Activated CD4-positive, alpha-beta T cell treated with anti-CD3 and anti-CD28 coated beads, Interleukin-2, amount 50 U/mL, for 16 hours (primary cell): ENCODE measurements at places on chromosomes 12 and 14.

DNA sequence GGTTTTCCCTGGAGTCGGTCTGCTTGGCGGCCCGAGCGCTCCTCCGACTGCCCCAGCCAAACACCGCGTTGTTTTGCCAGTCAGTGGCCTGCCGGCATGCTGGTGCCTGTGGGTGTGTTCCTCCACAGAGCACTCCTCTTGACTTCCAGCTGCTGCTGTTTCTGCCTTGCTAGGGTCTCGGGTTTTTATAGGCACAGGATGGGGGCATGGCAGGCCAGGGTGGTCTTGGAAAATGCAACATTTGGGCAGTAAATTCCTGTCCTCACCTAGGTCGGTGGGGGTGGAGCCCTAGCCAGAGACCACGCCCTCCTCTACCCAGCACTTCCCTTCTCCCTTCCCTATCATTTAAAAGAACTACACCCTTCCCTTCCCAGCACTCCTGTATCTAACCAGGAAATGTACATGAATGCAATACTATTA, 34.7 kb upstream of the VASH1 start:
- no peak for DNase-seq

- DNase-seq, result no peak
These were observed 657.5 kb upstream of the TBX3 start for GRCh38 chr12:115341442-115341841.

DNA sequence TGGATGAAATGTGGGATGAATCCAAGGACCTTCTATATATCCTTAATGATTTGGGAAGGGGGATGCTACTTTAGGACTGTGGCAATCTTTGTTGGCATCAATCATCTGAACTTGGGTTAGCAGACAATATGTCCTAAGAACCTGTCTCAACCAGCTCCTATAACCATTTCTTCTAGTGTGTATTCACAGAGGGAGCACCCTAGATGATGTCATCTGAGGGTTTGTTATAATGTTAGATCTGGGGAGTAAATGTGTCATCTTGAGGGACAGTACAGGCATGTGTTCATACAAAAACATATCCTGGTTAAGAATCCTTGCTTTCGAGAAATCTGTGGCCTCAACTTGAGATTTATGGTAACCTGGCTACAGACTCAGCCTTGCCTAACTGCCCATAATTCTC, 41.9 kb upstream of the NFKBIA start:
- no peak for DNase-seq

DNA sequence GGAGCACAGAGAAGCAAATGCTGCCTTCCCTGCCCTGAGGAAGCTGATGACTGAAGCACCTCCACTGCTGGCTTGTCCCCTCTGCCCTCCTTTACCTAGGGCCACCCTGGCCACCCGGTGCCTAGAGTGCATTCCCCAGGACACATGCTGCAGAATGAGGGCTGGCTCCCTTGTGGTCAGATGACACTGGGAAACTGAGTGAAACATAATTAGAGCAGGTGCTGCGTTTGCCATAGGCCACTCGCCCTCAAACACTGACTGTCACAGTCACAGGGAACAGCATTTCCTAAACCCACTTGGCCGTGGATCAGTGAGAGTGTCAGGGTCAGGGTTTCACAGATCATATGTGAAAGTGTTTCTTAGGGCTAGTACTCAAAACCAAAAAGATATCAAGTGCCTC, 16.0 kb downstream of the TCHP start:
- DNase-seq, result no peak

DNA sequence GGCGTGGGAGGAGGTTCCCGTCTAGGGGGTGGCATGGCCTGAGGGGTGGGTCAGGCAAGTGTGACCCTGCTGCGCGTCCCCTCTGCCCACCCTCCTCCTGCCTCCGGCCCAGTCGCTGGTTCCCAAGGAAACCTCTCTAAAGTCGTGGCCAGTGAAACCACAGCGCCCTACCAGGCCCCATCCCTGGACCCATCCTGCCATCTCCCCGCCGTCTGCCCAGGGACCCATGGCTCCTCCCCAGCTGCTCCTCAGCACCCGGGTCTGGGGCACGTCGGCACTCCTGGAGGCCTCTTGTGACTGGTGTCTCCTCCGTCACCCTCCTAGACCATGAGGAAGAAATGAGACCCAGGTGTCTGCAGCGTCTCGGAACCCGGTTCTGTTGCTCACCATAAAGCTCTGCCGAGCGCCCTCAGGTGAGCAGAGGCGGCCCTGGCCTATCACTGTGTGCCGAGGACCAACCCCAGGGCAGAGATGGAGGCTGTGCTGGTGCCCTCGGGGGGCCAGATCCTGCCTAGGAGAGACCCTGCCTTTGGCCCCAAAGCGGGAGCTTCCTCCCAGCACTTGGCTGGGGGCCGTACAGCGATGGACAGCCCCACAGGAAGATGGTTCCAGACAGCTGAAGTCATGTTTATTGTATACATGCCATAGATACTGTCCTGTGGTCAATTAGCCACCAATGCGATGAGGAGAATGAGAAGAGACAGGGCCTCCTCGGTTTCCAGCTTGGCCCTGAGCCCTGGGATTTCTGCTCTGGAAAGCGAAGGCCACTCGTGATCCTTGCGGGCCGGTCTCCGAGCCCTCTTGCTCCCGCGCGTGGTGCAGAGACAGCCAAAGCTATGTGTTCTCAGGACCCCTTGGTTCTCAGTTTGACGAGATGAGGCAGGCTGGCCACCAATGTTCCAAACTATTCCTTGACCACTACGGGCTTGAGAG, 222.5 kb upstream of the RTL1 start:
- no peak for DNase-seq

DNA sequence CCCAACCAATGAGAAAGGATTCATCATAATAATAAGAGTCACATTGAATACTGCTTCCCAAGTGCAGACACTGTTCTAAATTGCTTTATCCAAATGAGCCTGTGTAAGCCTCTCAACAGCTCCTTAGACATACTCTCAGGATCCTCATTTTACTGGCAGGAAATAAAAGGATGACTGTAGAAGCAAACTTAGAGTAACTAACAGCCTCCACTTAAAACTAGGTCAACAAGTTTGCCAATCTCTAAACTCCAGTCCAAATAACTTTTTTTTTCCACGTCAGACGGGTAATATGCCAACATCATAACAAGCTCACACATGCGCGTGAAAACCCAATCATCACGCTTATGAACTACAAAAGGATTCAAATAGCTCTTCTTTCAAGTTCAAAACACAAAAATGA, 15.3 kb upstream of the DPF3 start:
- DNase-seq, result no peak
